ENCODE measurements at places on chromosomes 16 and 17. TPM values are rescaled to one million over a fixed set of nuclear protein-coding genes. Genes with fewer than 3 reads are reported as not detected.

The TBC1D3D gene
- not detected for total RNA-seq

The ARHGAP23 gene
- 36.6 TPM for total RNA-seq

DNA sequence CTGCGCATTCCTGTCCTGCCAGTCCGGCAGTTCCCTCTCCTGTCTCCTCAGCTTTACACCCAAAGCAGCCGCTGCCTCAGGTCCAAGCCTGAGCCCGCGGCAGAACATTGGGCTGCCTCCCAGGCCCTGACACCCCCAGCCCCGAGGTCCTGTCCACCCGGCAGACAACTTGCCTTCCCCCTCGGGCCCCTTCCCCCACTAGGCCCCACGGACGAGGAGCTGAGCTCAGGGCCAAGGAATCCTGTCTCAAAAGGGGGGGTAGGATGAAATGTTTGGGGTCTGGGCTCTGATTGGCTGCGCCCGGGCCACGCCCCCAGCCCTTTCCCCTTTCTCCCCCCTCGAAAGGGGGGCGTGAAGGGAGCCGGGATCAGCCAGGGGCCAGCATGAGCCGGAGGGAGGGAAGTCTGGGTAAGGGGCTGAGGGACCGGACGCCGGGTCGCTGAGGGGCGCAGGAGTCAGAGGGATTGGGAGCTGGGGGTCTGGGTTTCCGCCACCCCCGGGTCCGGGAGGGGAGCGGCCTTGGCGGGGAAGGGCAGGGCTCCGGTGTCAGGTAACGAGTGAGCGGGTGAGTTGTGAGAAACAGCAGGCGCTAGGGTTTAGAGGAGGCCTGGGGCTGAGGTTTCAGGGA lies at the start of gene CTF1:
Gene CTF1 (plus strand): TSS at position 354 of the 628 bp plus-strand sequence. CDS start 30 bp downstream, at position 384.
- peak; percentile 85 for DNase-seq

DNA sequence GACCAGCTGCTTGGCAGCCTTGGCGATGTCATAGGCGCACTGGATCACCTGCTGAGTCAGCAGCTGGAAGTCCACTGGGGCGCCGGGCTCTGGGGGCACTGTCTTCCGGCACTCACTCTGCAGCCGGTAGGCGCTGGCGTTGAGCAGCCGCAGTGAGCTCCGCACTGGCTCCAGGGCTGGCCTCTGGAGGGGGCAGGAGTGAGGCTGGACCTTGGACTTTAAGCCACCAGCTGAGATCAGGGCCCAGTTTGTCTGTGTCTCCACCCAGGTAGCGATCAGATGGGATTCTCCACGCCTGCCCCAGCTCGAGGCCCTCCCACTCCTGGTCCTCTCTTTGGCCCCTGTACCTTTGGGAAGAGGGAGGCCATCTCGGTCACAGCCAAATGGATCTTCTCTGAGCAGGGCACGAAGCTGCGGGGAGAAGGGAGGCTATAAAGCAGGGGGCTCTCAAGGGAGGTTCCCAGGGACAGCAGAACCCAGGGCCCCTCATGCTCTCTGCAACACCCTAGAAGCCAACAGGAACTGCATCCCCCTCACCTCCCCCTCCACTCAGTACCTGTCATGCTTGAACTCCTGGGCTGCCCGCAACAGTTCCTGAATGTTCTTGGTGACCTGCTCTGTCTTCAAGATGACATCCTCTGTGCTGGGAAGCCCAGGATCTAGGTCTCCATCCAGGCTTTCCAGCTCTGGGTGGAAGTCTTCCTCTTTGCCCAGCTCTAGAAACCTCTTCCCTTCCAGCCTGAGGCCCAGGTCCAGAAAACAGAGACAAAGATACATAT lies 6.4 kb downstream of the TP53I13 start:
- no peak for DNase-seq

- no peak for DNase-seq
Measured at GRCh38 chr16:61829631-61830030, 206.6 kb downstream of the CDH8 start.

DNA sequence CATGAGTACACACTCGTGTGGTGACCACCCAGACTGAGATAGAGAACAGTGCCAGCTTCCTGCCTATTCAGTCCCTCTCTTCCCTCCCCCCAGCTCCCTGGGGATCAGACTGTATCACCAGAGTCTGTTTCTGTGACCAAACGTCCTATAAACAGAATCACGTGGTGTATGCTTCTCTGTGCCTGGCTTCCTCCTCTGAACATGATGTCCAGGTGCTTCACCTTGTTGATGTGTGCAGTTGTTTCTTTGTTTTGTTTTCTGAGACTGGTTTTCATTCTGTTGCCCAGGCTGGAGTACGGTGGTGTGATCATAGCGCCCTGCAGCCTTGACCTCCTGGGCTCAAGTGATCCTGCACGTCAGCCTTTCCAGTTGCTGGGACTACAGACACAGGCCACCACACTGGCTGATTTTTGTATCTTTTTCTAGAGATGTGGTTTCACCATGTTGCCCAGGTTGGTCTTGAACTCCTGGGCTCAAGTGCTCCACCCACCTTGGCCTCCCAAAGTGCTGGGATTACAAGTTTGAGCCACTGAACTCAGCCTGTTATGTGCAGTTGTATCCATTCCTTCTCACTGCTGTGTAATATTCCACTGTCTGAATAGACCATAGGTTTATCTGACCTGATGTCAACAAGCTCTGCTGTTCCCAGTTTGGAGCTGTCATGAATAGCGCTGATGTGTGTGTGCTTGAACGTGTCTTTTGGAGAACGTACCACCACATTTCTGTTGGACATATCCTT lies 28.9 kb upstream of the PRM1 start:
- DNase-seq = no peak

GRCh38 chr17:57752031-57752905 lies 7.2 kb upstream of the CCDC182 start:
- no peak for DNase-seq

GRCh38 chr16:86566601-86566965 lies at the start of gene FOXC2:
Gene FOXC2, plus strand, starts transcription at chr16:86566829. Its CDS starts 507 bp downstream, at chr16:86567336.
- peak; percentile 96 for DNase-seq
